DMS79 (cell line): ENCODE measurements at places on chromosomes 16 and 17.

DNA sequence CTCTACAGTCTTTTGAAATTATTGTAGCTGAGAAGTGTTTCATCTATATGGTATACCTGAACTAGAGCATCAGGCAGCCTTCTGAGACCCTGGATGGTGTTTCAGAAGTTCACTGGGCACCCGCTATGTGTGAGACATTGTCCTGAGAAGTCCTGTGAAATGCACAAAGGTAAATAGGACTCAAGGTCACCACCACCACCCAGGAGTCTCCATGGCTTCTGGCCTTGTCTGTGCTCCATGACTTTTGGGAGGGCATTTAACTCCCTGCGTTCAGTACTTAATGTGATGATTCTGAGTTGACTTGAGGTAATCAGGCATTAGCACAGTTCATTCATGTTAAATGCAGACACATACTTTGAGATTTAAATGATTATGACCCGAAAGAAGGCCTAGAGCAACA, 1.1 kb downstream of the MLYCD start:
- DNase-seq = no peak

- no peak for DNase-seq
These were observed 17.6 kb upstream of the TMEM11 start for GRCh38 chr17:21231533-21231932.

DNA sequence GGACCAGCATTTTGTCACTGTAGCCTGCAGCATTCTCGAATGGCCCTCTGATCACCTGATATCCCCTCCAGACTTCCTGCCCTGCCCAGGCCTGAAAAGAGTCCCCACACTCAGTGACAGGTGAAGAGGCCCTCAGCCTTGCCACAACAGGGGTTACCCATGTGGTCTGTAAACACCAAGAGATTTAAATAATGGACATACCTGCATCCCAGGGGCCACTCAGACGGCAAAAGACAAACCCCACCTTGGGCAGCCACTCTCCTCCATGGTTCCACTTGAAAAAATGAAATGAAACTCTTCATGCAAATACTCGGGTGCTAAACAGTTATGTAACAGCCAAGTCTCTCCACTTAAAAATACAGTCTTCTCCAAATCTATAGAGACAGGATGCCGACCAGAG, 22.9 kb upstream of the PECAM1 start:
- peak; percentile 20 for DNase-seq

DNA sequence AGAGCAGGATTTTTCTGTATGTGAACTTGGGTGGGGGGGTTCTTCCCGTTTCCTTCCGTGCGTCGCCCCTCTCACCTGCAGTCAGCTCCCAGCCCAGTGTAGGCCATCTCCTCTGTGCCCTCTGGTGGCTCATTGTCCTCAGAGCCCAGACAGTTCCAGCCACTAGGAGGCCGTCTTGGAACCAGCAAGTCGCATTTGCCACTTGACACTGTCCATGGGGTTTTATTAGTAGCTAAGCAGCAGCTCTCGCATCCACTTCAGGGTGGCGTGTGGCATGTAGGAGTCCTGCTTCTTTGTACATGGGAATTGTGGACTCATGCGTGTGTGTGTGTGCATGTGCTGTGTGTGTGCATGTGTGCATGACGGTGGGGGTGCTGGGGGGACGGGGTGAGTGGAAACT, 74.0 kb downstream of the SEC14L1 start:
- no peak for DNase-seq

DNA sequence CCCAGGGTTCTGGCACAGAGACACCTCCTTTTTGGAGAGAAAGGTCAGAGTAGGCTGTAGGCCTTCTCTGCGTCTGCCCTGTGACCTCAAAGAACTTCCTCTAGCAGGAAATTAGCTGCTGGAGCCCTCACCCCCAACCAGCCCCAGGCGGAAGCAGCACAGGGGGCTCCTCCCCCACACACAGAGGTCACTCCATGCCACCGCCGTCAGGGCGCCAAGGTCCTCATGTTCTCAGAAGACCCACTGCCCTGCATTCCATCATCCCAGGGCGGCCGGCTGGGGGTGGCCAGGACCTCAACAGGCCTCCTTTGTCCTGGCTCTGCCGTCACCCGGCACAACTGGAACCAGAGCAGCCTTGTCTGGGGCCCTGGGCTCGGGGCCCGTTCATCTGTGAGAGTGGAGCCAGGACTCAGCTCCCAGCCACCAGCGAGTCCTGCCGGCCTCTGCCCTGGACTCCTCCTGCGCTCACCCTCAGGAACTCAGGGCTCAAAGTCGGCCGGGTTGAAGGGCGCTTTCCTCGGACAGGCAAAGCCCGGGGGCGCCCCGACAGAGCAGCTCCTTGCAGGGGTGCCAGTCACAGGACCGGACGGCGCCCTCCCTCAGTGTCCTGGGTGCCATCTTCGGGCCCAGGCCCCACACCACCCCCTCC, 1.2 kb downstream of the TMC6 start:
- no peak for DNase-seq

- DNase-seq = no peak
These were observed 787.4 kb downstream of the KCNJ2 start for GRCh38 chr17:70956726-70957125.

DNA sequence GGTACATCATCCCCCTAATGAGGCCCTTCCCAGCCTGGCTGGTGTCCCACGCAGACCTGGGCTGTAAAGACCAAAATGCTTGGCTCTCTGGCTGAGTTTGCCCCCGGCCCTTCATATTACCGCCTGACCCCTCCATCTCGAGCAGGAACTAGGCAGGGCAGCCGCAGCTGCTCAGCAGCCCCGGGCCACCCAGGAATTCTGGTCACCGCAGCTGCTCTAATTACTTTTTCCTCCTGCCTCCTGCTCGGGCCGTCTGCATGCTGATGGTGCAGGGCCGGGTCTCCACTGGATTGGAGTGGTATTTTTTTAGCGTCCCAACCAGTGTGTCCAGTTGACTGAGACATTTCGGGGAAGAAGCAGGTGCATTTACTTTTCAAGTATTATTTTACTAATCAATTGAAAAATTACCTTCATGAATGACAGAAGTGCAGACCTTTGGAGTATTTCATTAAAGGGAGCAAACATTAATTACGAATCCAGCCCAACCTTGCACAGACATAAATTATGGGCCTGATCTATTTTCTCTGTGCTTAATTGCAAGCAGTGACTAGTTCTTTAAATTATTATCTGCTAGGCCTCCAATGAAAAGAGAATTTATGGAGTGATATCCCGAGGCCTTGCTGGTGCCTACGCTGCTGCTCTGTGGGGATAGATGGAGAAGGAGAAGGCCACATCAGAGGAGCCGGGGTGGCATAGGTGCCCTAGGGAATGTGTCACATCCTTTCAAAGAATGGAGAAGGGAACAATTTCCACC, 176.2 kb downstream of the CYLD start:
- no peak for DNase-seq

DNA sequence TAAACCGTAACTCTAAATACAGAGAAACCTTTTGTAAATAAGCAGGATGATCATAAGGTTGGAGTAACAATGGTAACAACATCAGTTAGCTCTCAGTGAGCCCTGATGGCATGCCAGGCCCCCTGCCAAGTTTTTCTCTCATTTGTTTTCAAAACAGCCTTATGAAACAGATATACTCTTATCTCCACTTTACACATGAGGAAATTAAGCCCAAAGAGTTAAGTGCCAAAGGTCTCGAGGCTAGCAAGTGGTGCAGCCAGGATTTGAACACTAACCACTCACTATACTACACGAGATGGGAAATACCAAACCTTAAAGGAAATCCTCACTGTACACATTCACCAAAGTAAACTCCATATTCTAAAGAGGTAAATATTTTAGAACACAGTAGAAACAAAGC, 15.0 kb downstream of the USP31 start:
- no peak for DNase-seq

DNA sequence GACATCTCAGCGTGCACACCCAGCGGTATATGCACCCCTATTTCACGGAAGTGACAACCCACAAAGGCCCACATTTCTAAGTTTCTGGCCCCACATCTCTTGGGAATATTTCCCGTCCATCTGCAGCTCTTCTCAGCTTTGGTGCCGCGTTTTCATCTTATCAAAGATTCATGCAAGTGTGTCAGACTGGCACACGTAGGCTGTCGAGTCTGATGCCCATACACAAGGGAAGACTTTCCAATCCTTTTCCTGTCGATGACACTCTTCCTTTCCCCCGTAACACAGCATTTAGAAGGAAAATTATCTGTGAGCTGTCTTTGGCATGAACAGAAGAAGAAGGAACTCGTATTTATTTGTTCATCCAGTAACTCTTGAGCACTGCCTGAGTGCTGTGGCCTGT, 83.0 kb downstream of the SHISA6 start:
- no peak for DNase-seq

DNA sequence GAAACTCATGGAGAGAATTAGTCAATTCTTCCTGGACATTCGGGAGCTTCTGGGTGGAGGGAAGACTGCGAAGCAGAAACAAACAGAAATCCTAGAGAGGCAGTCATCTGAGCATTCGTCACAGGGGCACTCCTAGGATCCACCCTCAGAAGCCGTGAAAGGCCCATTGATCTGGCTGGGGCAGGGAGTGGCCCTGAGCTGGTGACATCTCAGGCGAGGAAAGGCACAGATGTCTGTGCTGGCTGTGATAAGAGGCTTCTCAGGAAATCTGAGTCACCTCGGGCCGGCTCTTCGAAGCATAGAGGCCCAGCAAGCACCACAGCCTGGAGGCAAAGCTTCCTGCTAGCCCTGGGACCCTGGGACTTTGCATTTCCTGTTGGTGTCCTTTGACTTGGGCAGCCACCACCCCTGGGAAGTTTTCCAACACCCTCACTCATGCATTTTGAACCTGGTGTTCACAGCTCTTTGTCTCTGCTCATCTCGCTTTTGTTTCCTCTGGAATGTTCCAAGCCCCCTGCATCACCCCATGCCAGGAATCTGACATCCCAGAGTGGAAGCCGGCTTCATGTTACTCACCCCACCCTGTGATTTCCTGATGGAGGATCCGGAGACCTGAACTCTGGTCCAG, 23.3 kb upstream of the CDRT4 start:
- no peak for DNase-seq

- no peak for DNase-seq
These were observed 17.3 kb downstream of the SOCS3 start for GRCh38 chr17:78342449-78343186.

DNA sequence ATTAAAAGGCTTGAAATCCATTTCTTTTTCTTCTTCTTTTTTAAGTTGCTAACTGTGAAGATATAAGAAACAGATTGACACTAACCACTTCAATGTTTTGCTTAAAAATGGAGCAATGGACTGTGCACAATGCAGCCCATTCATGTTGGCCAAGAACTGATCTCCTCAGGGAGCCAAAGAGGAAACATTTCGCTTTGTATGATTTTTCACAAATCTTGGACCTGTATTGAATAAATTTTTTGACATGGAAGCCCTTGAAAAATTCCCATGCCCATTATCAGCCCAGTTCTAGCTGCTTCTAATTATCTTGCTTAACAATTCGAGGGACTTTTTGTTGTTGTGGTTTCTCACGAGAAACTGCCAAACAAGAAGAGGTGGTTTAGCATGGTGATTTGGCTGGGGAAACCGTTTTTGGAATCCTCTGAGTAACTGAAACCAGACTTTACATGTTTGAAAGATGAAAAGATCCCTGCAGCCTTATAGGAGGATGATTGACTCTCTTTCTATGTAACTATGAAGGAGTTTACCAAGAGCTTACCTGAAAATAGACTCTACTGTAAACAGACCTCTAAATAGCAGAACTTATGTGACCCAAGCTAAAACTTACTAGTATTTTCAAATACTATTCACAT, 1389.4 kb upstream of the GOT2 start:
- no peak for DNase-seq

DNA sequence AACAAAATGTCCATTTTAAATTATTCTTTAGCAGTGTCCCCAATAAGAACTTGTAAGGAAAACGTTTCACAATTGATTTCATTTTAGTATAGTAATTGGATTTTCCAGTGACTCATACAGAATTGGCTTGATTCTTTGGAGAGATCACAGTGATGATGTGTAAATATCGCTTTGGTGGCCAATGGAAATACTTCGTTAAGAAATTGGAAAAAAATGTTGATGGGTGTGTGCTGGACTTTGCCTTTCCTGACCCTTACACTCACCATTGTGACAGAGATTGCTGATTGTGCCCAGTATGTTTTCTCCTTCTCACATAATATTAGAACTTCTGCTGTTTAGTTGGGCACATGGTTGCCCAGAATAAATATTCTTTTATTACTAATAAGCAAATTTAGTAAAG, 7.4 kb upstream of the EFCAB13 start:
- DNase-seq = no peak
